ENCODE measurements at places on chromosomes 5 and 9.

GRCh38 chr9:124964056-124964455, 23.2 kb upstream of the GOLGA1 start:
- no peak for DNase-seq

DNA sequence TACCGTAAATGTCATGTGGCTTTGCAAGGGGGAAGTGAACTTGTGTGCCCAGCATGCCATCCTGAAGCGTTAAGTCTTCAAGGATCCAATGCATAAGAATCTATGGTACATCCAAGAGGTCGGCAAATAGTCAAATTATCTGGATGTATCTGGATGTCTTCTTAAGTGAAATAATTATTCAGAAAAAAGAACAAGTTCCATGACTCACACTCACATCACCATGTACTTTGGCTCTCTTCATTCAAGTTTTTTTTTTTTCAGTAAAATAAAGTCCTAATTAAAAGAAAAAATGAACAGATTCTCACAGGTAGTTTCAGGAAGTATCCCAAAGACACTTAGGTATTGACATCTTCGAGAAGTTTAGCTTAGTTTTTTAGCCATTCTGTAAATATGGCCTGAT, 62.7 kb upstream of the MEGF10 start:
- DNase-seq: no peak

DNA sequence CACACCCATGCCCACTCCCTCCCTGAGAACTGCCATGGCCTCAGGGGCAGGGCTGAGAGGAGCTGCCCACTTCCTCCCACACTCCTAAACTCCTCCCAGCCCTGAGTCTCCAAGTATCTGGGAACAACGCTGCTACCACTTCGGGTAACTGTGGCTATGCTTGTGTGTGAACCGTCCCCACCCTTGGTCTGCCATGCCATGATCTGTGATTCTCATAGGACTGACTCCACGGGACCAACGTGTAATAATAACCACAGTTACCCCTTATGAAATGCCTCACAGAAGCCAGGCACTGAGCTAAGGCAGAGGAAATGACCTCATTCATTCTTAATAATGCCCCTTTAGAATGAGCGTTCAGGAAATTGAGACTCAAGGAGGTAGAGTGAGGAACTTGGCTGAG, 103.9 kb upstream of the SMIM23 start:
- DNase-seq: no peak

DNA sequence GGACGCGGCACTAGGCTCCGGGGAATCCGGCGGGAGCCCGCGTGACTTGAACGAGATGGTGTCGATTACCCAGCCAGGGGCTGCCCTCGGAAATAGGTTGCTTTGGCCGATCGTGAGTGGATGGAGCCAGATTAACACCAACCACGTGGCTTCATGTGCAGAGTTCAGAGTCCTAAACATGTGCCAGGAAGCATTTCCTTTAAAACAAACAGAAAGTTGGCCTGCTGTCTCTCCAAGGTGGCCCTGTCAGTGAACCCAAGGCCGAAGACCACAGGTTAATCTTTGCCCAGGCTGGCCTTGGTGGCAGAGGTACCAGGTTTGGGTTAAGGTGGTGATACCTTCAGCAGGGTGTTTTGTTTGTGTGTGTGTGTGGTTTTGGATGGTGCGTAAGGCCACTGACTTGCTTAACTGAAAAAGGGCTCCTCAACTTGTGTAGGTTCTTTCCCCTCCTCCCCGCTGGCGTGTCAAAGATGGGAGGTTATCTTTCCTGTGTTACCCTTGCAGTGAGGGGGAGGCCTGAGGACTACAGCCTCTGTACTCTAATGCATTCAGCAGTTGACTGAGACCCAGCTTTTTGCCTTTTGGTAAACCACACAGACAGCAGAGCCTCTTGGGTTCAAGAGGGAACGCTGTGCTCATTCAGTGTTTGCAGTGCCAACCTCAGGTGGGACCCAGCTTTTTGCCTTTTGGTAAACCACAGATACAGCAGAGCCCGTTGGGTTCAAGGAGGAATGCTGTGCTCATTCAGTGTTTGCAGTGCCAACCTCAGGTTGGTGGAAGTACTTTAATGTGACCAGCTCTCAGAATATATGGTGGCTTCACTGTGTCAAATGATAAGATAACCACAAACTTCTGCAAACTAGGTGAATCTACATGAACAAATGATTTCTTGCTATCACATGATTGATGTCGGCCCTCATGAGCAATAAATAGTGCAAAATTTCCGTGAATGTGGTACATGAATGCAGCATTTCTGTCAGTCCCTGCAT, 1.4 kb downstream of the IQGAP2 start:
- peak; percentile 64 for DNase-seq

- no peak for DNase-seq
These were observed 29.2 kb upstream of the ARHGEF28 start for GRCh38 chr5:73596705-73597328.

DNA sequence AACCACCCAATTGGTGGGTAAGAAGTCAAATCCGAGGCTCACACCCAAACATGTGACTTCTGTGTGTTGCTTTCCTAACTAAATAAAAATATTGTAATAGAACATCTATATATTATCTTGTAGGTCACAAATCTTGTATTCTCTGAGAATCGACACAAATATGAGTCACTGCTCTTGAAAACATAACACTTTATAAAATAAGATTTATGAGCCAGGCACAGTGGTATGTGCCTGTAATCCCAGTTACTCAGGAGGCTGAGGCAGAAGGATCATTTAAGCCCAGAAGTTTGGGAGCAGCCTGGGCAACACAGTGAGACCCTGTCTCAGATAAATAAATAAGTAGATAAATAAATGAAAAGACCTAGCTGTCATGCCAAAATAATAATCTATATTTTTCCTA, 624.1 kb downstream of the ANXA1 start:
- DNase-seq: no peak
